ACHN (cell line): ENCODE measurements at places on chromosomes 5 and 9.
A peak's percentile ranks its signal among the peaks of the same experiment; 100 is the strongest.

- DNase-seq, result no peak
Measured at GRCh38 chr5:127013407-127013806, 17.0 kb downstream of the MARCHF3 start.

DNA sequence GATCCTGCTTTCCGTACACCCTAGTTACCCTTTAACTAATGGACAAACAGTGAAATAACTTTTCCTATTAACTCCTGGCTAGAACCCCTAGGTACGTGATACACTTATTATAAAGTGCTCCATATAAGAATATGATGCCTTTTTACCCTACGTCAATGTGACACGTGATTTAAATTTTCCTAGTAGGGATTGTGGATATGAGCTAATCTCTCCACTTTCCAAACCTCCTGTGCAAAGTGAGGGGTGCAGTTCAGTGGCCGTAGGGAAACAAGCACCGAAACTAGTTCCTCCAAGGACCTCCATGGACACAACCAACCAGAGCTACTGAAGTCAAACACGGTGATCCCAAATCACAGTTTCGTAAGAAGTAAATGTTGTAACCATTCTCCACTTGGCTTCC, 19.3 kb downstream of the NFIB start:
- no peak for DNase-seq

DNA sequence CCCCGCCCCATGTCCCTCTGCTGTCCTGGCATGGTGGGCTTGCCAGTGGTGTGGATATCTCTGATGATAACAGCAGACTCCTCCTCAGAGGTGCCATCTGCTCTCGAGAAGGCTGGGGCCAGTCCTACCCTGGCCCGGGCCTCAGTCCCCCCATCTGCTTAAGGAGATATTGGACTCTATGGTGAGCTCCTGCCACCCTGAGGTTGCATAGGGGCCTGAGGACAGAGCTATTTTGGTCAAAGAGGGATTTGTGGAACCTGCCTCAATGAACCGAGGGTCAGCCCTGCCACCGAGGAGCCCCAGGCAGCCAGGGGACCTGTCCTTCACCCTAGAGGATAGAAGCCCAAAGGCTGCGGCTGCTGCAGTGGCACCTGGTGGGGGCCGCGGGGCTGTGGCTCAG, 32.6 kb downstream of the NTNG2 start:
- no peak for DNase-seq

GRCh38 chr9:92377876-92378275, 26.5 kb downstream of the OGN start:
- DNase-seq, result no peak

GRCh38 chr5:1343315-1343751, 1.6 kb downstream of the CLPTM1L start:
- no peak for DNase-seq

GRCh38 chr5:153964880-153965645, 73.6 kb downstream of the FAM114A2 start:
- DNase-seq, result peak; percentile 55

- DNase-seq, result no peak
Measured at GRCh38 chr9:3916411-3916810, 383.5 kb downstream of the GLIS3 start.
